ENCODE measurements at places on chromosomes 13 and 19.

GRCh38 chr19:18161636-18162002 lies 8.7 kb downstream of the PIK3R2 start:
- no peak for DNase-seq

GRCh38 chr19:58059003-58059670 lies at the start of gene ZNF135:
Gene ZNF135, plus strand, starts transcription at chr19:58059282. Its CDS starts 721 bp downstream, at chr19:58060003.
- DNase-seq = peak; percentile 97

DNA sequence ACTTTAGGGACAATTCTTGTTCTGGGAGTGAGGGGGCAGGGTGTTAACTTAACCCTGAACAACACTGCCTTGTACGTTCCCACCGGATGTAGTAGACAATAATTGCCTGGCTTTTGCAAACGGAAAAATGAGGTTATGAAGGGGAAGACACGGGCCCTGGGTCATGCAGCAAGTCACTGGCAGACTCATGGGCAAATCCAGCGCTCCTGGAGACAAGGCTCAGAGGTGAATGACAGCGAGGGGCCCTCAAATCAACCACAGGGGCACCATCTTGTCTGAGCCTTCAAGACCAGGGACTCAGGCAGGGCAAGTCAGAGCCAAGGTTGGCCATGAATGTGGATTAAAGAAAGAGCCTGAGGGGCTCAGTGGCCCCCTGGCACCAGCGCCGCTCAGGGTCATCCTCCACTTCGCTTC lies 2.8 kb downstream of the RASA3 start:
- no peak for DNase-seq

DNA sequence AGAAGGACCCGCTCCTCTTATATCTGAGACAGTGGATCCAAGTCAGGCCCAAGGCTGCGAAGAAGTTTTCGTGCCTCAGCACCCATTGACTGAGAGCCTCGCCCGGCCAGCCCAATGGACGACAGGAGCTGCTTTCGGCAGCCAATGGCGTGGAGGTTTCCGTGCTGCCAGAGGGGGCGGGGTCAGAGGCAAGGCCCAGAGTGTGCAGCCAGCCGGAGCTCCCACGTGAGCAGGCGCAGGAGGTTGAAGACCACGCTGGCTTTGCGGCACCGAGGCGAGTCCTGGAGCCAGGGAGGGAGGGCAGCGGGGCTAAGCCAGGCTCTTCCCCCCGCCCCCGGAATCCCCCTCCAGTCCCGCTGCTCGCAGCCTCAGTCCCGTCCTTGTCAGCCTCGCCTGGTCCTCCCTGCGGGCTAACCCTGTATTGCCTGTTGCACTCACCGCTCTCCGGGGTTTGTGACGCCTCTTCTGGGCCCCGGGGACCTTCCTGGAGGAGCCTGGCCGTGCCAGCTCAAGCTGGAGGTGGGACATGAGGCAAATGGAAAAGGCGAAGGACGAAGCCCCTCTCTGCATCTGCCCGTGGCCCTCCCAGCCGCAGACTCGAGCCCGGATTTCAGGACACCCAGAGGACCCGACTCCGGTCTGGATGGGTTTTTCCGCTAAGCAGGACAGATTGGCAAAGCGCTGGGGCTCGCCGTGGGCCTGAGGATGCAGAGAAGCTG lies 1.5 kb downstream of the IFNL4 start:
- DNase-seq = peak; percentile 53

- no peak for DNase-seq
These were observed 125.2 kb downstream of the LACC1 start for GRCh38 chr13:44004878-44005277.

GRCh38 chr13:74128156-74128767 lies 5.9 kb downstream of the KLF12 start:
- DNase-seq = no peak

DNA sequence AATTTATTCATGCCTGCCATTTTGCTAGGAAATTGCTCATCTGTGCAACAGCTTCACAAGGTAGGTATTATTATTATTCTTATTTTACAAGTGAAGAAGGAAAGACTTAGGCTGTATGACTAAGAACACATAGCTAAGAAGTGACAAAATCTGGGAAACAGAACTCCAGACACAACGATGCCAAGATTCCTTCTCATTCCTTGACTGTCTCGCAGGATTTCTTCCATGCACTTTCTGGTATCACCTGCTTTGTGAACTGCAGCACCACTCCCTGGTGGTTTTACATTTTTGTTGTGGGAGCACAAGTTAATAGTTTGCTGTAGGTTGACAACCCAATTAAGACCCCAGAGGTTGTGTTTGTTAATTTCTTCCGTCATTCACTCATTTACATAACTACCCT lies 188.5 kb downstream of the LACC1 start:
- DNase-seq = peak; percentile 50

- DNase-seq = no peak
These were observed 4.7 kb downstream of the F7 start for GRCh38 chr13:113110048-113110851.

- DNase-seq = no peak
These were observed 38.9 kb upstream of the ZNF835 start for GRCh38 chr19:56710437-56710836.

- no peak for DNase-seq
These were observed 8.2 kb upstream of the ATF5 start for GRCh38 chr19:49920624-49921363.

DNA sequence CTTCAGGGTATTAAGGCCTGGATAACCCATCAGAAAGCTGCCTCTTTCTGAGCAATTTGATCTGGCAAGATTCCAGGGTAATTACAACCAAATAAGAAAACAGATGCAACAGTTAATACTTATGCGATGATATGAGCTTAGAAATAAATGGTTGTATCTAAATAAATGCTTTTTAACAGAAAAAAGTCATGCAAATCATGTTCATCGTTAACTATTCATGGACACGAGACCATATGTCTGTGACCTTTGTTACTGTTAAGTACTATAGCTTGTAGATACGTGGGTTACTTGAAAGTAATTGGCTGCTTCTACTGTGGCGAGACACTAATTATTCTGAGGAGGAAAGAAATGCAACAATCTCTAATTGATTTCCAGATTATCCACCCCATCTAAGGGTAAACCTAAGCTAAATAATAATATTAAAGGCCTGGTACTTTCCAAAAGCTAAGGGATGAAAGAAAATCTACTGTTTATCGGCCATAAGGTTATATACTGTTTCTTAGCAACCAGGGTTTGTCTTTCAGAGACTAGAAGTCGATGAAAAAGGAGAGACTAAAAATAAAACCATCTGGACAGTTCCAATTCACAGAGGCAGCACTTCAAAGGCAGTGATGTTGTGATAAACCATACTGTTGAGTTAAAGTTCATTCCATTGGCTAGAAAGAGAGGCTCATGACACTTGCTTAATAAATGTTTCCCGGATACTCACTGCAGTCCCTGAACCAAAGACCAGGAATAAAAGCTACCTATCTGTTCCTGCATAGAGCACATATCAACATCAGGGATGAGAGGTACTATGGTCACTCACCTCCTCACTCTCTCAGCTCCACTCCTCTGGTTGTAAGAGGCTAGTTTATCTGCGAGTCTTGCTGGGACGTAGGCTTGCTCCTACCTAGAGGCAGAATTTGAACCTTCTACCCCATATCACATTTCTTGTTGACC lies 1.5 kb downstream of the EPSTI1 start:
- DNase-seq = peak; percentile 47

DNA sequence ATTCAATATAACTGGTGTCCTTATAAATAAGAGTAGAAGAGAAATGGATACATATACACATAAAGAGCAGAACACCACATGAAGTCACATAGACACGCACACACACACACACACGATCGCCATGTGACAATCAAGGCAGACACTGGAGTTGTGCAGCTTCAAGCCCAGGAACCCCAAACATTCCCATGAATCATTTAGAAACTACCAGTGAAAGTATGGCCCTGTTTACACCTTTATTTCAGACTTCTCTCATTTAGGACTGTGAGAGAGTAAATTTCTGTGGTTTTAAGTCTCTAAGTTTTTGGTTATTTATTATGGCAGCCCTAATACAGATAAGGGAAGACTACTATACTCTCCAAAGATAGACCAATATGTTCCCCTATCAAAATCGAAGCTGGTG lies 20.4 kb upstream of the TNFSF13B start:
- no peak for DNase-seq

DNA sequence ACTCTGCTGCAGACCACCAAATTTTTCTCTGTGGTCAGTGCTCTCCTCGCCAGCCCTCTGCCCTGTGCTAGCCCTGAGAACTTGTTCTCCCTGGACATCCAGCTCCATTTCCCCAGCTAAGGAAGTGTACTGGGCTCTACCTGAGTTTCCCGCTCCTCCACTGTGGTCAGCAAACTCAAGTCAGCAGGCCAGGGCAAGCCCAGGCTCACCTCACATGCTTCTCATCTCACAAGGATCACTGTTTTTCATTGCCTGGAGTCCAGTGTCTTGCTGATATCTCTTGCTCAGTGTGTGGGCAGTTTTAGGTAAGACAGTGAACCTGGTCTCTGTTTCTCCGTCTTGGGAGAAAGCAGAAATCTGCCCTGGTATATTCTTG lies 201.4 kb downstream of the FOXO1 start:
- no peak for DNase-seq

GRCh38 chr13:33940898-33941297 lies 122.9 kb downstream of the RFC3 start:
- no peak for DNase-seq

DNA sequence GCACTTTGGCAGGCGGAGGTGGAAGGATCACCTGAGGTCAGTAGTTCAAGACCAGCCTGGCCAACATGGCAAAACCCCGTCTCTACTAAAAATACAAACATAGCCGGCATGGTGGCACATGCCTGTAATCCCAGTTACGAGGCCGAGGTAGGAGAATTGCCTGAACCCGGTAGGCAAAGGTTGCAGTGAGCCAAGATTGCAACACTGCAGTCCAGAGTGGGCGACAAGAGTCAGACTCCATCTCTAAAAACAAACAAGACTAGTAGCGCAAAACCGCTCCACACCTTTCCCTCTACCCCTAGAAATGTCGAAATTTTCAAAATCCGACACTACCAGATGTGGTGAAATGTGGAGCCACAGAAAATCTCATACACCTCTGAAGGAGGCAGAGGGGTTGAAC lies 11.2 kb upstream of the TYROBP start:
- no peak for DNase-seq

DNA sequence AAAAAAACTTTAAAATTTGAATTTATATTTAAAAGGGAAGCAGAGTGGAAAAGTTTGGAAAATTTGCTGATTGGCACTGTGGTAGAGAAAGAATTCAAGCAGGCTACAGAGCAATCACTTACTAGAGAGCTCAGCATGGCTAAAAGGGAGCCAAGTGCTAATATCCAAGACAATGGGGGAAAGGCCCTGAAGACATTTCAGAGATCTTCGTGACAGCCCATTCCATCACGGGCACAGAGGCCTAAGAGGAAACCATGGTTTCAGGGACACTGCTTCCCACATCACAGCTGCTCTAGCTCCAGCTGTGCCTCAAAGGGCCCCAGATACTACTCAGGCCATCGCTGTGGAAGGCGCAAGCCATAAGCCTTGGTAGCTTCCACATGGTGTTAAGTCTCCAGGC lies 73.7 kb downstream of the SGCG start:
- no peak for DNase-seq

- DNase-seq = no peak
These were observed 24.2 kb downstream of the NEK5 start for GRCh38 chr13:52104624-52105023.

- DNase-seq = no peak
These were observed 1228.9 kb upstream of the MIR17HG start for GRCh38 chr13:90118467-90119071.

DNA sequence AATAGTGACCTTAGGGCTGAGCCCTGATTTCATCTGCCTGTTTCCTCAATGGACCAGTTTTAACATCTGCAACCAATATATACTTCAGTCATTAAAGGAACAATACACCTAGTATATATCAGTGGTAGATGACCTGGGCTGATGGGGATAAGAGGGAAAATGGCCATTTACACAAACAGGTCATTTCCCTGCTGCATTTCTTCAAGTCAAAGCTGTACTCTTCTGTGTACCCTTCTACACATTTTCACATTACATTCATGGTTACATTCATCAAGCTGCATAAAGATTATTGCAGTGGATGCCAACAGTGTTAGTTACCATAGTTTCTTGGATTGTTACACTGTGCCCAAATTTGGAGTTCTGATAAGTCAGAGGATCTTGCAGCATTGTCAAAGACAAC lies 81.2 kb upstream of the RAP2A start:
- DNase-seq = no peak

DNA sequence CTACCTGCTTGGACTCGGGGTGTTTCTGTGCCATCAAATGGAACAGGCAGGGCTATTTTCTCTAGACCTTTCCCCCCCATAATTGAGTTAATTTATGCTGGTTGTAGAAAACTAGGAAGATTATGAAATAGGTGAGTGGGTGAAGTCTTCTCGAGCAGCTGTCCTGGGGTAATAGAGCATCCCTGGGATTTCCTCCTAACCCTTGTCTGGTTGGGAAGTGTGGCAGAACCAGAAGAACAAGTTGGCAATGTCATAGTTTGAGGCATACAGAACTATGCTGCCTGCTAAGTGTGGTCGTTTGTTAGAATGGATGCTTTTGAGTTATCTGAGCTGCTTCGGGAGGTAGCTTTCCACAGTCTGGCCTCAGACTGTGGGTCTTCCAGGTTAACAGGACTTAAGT lies 3.7 kb downstream of the GATAD2A start:
- peak; percentile 46 for DNase-seq

- DNase-seq = no peak
These were observed 250 bp downstream of the SPRY2 start for GRCh38 chr13:80340651-80341100.

GRCh38 chr19:19628501-19629134 lies 598 bp upstream of the LPAR2 start:
- peak; percentile 82 for DNase-seq

DNA sequence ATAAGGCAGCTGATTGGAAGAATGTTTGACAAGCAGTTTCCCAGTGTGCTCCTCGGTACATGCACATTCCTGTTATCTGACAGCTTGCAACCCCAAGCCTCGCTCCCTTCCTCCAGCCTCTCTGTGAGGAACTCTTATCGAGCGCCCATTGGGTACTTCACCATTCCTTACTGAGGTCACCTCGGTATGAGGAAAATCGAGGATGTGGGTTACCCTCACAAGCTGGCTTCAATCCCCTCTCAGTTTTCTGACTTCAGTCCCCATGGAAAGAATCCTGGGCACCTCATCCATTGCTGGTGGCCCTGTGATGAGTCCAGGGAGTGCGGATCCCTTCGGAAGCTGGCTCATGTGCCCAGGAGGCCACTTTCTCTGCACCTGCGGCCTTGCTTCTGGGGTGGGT lies 17.3 kb downstream of the TEX29 start:
- DNase-seq = no peak

DNA sequence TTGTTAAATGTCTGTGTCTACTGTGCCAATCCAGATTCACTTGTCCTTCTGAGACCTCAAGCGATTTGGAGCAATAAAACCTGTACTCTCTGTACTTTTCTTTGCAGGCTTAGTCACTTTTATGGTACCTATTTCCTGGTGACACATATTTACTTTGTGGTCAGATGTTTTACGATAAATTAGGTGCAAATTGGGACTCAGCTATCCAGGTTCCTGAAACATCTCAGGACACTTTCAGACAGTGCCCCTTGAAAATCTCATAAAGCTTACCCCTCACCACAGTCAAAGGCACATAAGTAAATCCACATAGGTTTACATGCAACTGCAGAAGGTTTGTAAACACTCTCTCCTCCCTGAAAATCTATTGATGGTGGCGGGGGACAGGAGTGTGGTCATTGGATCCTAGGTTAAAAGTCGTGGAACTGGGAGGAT lies 438.8 kb downstream of the EFNB2 start:
- DNase-seq = no peak

GRCh38 chr13:106310291-106310865 lies 225.1 kb downstream of the EFNB2 start:
- DNase-seq = no peak
